ENCODE measurements at places on chromosomes 13 and 19.

- no peak for DNase-seq
- H3K36me3 ChIP-seq: no peaks in the 10 kb centered on the region
- no peaks in the 10 kb centered on the region for H3K27me3 ChIP-seq
- no peaks in the 10 kb centered on the region for H3K4me1 ChIP-seq
- no peak overlapping the region for H3K4me3 ChIP-seq
Observed at GRCh38 chr13:91470084-91470621, 71.7 kb downstream of the GPC5 start.

GRCh38 chr19:13959141-13959961, 7.0 kb downstream of the DCAF15 start:
- no peaks in the 10 kb centered on the region for H3K36me3 ChIP-seq
- H3K27me3 ChIP-seq: no peaks in the 10 kb centered on the region
- no peak overlapping the region for H3K27ac ChIP-seq
- H3K4me3 ChIP-seq: no peak overlapping the region
- no peak for DNase-seq

GRCh38 chr13:50244713-50245574, 229.7 kb downstream of the KCNRG start:
- H3K27me3 ChIP-seq: no peaks in the 10 kb centered on the region
- peaks cover 12% of the 10 kb centered on the region for H3K4me1 ChIP-seq
- H3K36me3 ChIP-seq: no peaks in the 10 kb centered on the region
- no peak overlapping the region for H3K27ac ChIP-seq

- no peak overlapping the region for H3K27ac ChIP-seq
- DNase-seq: no peak
- H3K4me3 ChIP-seq: no peak overlapping the region
- H3K27me3 ChIP-seq: no peaks in the 10 kb centered on the region
- H3K36me3 ChIP-seq: no peaks in the 10 kb centered on the region
Observed at GRCh38 chr13:72853000-72853399, 71.1 kb downstream of the PIBF1 start.

GRCh38 chr13:74979703-74980102, 502.3 kb downstream of the TBC1D4 start:
- H3K27me3 ChIP-seq: no peaks in the 10 kb centered on the region
- no peak overlapping the region for H3K27ac ChIP-seq
- H3K4me3 ChIP-seq: no peak overlapping the region
- no peaks in the 10 kb centered on the region for H3K4me1 ChIP-seq

- no peak for DNase-seq
- H3K36me3 ChIP-seq: no peaks in the 10 kb centered on the region
- H3K27ac ChIP-seq: no peak overlapping the region
- H3K4me3 ChIP-seq: no peak overlapping the region
- no peaks in the 10 kb centered on the region for H3K27me3 ChIP-seq
- no peaks in the 10 kb centered on the region for H3K4me1 ChIP-seq
Observed at GRCh38 chr13:106681997-106682396, 114.1 kb upstream of the ARGLU1 start.

All from transverse colon (tissue), 4 donors.